ENCODE measurements at places on chromosomes 4 and X.

GRCh38 chr4:5750946-5751665 is 40.1 kb downstream of the EVC start:
- DNase-seq: no peak

- DNase-seq: no peak
Observed at GRCh38 chr4:54547299-54548097, 110.3 kb upstream of the KIT start.

GRCh38 chr4:127181001-127181400 is 451.8 kb upstream of the INTU start:
- DNase-seq: no peak

DNA sequence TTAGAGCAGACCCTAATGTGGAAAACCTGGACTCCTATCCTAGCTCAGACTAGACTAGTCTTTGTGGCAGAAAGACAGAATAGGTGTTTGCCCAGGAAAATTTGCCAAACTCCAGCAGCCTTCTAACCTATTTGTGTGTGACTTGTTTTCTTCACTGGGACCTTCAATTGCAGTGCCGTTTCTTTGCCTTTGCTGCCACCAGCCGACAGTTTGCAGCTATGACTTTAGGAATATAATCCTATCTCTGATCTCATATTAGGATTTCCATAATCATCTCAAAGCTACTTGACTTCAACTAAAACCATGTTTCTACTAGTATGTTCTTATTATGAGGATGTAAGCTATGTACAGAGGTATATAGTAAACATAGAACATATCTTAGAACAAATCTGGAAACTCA is 60.2 kb upstream of the PGAM4 start:
- DNase-seq: no peak

DNA sequence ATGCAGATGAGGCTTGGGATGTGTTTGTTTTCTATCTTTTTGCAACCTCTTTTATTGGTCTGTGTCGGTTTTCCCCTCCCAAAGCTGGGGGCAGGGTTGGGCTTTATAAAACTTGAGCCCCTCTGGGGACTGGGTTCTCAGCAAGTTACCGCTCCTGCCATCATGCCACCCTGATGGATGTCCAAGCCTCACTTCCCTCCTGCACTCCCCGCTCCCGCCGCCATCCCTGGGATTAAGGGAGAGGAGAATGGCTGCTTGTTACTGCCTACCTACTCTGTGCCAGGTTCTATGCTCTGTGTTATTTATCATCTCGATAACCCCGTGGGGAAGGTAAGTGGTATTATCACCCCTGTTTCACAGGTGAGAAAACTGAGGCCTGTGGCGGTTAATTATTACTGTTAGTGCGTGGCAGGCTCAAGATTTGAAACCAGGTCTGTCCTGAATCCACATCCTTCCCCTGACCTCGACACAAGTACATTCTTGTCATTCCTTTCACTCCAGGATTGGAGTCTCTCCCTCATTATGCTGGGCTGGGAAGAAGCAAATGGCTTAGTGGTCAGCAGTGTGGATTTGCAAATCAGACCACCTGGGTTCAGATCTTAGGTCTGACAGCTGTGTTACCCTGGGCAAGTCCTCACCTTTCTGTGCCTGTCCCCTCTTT is 4.5 kb downstream of the UBA1 start:
- no peak for DNase-seq

- no peak for DNase-seq
Observed at GRCh38 chr4:105758958-105759357, 50.4 kb downstream of the GSTCD start.

- DNase-seq: no peak
Observed at GRCh38 chr4:83582289-83582785, 46.4 kb downstream of the GPAT3 start.

DNA sequence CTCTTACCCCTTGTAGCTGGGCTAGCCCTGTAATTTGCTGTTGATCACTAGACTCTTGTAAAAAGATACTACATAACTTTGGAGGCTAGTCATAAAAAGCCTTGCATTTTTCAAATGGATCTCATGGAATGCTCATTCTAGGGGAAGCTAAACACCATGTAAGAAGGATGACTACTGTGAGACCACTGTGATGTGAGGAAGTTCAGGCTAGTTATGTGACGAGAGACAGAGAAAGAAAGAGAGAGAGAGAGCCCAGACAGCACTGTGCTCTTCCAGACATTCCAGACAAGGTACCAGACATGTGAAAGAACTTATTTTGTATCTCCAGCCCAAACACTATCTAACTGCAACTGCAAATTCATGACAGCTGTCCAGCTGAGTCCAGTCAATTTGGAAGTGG is 404.6 kb upstream of the PITX2 start:
- DNase-seq: no peak

- no peak for DNase-seq
Observed at GRCh38 chr4:71625005-71625404, 158.9 kb downstream of the GC start.

DNA sequence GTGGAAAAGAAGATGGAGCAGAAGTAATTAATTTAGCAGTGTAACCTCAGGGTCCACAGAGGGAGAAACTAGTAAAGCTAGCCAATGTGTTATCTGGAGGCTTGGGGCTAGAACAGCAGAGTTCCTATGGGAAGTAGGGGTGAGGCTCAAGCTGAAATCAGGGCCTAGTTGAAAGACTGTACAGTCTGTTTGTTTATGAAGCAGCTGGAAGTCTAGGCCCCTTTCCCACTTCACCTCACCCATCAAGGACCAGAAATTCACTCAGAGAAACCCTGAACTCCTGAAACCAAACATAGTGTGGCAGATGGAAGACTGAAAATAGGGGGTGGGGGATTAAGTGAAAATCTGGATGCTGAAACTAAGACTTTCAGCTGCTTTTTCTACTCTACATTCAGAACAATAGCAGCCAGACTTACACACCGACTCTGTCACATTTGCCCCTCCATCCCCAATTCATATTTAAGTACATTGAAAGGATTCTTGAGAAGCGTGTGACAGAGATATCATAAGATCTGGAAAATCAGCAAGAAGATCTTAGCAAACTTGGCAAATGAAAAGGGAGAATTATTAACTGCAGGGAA is 32.6 kb upstream of the FAM241A start:
- DNase-seq: no peak

DNA sequence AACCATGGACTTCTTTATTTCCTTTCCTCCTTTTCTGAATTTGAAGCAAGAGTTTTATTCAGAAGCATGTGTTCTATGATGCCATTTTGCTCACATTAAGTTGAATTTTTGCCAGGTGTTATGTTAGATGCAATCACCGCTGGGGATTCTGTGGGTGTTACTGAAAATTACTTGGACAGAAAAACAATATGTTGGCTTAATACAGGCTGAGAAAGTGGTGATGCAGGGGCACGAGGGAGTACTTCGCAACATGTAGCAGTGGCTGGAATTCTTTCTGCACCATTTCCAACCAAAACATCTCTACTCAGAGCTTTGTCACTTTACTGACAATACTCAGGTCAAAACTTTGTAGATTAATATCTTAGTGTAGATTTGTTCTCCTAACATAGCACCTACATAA is 109.2 kb upstream of the PCDH18 start:
- no peak for DNase-seq

DNA sequence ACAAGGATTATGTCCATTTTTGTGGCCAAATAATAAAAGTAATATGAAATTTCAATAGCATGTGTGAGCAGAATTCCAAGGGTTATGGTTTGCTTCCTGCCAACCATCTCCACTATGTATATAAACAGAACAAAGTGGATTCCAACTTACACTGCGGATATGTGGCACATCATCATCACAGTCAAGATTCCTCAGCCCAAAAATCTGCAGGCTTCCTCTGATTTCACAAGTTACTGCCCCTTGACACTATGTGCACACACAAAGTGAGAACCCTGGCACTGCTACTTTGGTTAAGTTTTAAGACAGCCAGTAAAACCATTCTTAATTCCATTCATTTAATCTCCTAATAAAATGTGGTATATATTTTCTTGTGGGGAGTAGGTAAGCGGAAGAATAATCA is 76.4 kb downstream of the LEF1 start:
- no peak for DNase-seq

- DNase-seq: no peak
Observed at GRCh38 chr4:6290769-6291547, 21.3 kb downstream of the WFS1 start.

DNA sequence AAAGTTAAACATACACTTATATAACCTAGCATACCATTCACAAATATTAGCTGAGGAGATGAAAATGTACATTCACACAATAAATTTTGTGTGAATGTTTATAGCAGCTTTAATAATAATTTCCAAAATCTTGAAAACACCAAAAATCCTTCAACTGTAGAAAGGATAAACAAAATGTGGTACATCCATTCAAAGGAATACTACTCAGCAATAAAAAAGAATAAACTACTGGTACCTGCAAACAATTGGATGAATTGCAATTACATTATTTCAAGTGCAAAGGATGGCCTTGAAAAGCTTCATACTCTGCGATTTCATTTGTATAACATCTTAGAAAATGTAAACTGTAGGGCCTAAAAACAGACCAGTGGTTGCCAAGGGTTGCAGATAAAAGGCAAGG is 11.7 kb upstream of the RPS6KA6 start:
- DNase-seq: no peak

DNA sequence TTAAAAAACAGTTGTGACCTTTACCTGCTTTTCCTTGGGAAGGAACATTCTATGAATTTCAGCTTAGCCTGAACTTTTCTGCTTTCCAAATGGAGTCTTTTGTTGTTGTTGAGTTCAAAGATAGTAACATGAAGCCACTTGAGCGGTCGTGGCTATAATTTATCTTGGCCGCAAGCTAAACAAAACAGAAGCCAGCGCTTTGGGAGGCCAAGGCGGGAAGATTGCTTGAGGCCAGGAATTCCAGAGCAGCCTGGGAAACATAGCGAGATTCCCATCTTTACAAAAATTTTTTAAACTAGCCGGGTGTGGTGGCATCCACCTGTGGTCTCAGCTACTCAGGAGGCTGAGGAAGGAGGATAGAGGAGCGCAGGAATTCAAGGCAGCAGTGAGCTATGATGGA is 29.9 kb downstream of the TKTL1 start:
- DNase-seq: no peak

DNA sequence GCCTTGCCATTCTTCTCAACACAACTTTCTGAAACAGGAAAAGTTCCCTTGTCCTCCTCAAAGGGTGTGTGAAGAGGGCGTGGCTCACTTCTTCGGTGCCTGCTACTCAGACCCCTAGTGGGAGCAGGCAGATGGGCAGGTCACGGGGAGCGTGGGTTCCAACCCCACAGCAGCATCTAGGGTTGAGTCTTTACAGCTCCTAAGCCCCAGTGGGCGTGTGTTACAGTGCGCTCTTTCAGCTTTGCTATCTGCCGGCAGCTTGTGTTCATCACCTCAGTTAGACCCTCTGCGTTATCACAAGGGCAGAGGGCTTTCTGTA is 57.5 kb upstream of the KLF3 start:
- DNase-seq: no peak

DNA sequence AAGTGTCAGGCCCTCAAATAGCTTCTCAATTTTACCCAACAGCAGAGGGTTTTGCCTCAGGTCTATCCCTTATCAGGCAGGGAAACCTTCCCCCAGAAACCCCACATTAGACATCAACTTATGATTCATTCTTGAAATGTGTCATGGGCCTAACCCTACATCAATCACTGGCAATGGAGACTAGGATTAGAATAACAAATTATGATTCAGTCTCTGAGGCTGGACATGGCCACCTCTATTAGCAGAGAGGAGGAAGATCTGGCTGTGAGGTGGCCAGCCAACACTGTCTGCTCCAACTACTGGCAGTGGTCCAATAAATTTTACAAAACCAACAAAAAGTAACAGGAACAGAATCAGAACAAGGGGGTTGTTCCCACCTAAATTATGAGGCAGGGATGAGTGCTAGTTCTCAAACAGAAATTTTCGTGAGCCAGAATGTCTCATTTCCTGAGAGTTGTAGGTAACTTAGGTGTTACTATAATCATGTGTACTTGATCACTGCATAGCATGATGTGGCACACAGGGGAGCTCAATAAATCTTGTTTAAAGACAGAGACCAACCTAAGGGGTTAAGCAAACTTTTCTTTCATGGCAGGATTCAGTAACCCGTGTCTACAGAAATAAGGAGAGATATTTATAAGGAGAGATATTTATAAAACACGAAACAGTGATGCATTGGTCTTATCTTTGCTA is 126.8 kb downstream of the NFKB1 start:
- DNase-seq: no peak

DNA sequence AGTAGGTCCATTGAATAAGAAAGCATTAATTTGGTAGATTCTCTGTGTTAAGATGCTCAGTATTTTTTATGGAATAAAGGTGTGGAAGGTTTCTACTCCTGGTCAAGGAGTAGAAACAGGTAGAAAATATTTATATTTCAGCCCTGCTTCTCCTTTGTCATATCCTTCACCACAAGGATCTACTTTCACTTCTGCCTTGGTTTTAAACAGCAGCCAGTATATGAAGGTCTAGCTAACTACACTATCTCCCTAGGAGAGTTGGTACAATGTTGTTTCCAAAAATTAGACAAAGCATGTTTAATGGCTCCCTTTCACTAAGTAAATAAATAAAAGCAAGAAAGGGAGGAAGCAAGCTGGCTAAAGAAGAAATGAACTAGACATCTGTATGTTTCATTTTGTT is 44.6 kb upstream of the GYPA start:
- DNase-seq: no peak

DNA sequence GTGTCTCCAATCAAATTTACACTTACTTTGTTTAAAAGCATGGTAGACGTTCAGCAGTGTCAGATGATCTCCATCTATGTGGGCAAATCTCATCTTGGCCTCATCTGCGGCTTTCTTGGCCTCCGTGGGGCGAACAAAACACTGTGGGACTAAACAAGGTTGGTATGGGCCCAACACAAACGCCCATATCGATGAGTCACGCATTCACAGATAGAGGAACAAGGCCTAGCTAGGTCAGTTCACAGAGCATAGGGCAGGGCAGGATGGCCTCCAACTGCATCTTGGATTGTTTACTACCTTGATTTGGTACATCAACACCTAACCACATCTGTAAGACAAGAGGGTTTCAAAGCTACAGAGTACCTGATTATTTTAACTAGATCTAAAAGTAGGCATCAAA is 47.3 kb downstream of the DHX15 start:
- no peak for DNase-seq

DNA sequence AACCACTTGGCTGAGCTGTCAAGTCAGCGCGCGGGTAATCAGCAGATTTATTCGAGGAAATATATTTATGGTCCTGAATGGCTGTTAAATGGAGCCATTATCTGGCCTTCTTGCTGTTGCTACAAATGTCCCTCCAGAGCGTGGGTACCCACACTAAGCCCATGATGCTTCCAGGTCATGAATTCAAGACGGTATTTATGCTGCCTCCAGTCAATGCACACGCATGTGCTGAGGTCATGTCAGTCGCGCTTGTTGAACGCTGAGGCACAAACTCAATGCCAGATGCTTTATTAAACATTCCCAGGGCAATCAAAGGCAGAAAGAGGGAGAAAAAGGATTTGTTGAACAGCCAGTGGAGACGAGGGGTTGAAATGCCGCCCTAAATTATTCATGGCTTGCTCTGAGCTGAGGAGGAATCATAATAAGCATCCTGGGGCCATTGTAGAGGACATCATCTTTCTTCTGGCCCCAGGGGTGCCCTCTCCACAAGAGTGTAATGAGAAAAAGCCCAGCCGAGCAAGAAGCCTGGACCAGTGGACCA is 36.1 kb upstream of the CLDN24 start:
- no peak for DNase-seq

GRCh38 chrX:153969125-153969903 is 2.3 kb downstream of the HCFC1 start:
- DNase-seq: no peak

GRCh38 chr4:159343116-159343515 is 240.2 kb downstream of the RAPGEF2 start:
- no peak for DNase-seq
